ENCODE measurements at places on chromosomes 3 and 15. TPM values are rescaled to one million over a fixed set of nuclear protein-coding genes. Genes with fewer than 3 reads are reported as not detected.

Gene SPTSSB
- total RNA-seq = not detected

Gene PPM1L
- 5.0 TPM for total RNA-seq

Gene FSIP1
- 0.50 TPM for total RNA-seq

Gene FANCD2OS
- not detected for total RNA-seq

- DNase-seq = no peak
Measured at GRCh38 chr15:52378746-52379394, 83.3 kb upstream of the MYO5C start.

Gene GRK7
- not detected for total RNA-seq

Gene CYP1A1
- 1.2 TPM for total RNA-seq

- DNase-seq = no peak
Measured at GRCh38 chr3:58452176-58452575, 18.5 kb upstream of the PDHB start.

- DNase-seq = no peak
Measured at GRCh38 chr3:160810362-160811236, 54.6 kb downstream of the PPM1L start.

- no peak for DNase-seq
Measured at GRCh38 chr15:101613130-101614000, 38.8 kb downstream of the TM2D3 start.
